ENCODE measurements at places on chromosomes 4 and X.

DNA sequence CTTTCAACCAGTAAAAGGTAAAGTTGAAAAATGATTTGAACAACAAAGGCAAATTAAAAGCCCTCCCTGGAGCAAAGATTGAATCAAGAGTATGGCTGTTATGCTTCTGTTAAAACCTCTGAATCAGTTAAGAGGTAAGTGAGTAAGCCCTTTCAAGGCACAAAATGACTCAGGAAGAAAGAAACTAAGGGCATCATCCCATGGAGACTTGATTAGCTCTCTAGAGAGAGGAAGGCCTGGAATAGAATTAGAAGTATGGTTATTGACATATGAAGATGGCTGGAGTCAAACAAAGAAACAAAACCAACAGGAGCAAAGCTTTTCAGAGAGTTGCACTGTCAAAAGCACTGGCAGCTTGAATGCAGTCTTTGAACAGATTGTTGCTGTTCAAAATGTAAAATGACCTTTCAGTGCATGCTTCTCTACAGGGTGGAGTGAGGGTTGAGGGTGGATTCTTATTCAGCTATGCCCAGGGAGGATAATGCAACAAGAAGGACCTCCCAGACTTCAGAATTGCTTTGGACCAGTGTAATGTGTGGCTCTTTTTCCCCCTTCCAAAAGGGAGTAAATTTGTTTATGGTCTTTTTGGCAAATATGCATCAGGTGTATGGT is 365.5 kb downstream of the GBA3 start:
- no peak for DNase-seq

DNA sequence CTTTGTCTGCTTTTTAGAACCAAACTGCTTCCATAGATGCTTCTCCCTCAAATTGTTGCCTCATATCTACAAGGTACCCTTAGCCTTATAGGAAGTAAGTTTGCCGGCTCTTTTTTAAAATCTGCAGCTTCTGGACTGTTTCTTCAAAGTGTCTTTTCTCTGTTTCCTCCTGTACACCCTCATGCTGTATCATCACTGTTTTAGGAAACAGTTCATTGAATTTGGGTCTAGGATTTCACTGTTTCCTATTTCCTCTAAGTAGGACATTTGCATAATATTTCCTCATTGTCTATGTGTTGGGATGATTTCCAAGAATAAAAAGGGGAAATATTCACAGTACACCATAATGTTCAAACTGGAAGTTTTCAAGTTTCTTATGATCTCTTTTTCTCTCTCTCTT is 43.0 kb downstream of the BANK1 start:
- no peak for DNase-seq

- DNase-seq = no peak
Observed at GRCh38 chr4:99459546-99460042, 24.5 kb upstream of the ADH7 start.

GRCh38 chrX:17375367-17375636 is 302 bp downstream of the NHS start:
- no peak for DNase-seq

GRCh38 chr4:143357161-143357845 is 20.6 kb downstream of the GAB1 start:
- no peak for DNase-seq

All from NCI-H1105 (cell line).